ENCODE measurements at places on chromosomes 1 and 21.
A peak's percentile ranks its signal among the peaks of the same experiment; 100 is the strongest.

GRCh38 chr1:117051224-117052064, 8.7 kb upstream of the TTF2 start:
- DNase-seq = peak; percentile 30

- DNase-seq = no peak
Measured at GRCh38 chr21:28160378-28160777, 832.3 kb downstream of the LTN1 start.

DNA sequence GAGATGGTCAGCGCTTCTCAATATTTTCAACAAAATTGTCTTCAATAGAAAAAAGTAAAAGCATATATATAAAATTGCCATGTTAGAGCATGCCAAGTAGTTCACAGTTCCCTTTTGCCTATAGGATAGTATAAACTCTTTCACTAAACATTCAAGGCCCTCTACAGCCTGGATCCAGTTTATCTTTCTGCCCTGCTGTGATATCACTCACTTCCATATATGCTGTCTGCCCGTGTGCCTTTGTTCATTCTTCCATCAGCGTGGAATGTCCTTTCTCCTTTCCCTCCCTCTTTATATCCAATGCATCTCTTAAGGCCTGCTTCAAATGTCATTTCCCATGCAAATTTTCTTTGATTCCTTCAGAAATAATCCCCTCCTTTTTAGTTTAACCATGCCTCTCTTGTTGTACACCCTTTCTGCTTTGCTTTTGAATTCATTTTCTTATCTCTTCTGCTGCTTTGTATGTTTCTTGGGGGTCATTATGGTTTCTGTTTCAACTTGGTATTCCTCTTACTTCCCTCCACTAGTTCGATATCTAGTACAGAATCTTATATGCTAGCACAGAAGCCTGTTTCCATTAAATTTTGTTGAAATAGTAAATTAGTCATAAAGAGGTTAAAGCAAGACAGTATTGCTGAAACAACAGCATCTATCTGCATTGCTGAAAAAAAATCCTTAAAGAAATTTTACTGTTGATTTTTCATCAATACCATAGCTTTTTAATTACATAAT, 44.7 kb downstream of the XCL2 start:
- DNase-seq = no peak

DNA sequence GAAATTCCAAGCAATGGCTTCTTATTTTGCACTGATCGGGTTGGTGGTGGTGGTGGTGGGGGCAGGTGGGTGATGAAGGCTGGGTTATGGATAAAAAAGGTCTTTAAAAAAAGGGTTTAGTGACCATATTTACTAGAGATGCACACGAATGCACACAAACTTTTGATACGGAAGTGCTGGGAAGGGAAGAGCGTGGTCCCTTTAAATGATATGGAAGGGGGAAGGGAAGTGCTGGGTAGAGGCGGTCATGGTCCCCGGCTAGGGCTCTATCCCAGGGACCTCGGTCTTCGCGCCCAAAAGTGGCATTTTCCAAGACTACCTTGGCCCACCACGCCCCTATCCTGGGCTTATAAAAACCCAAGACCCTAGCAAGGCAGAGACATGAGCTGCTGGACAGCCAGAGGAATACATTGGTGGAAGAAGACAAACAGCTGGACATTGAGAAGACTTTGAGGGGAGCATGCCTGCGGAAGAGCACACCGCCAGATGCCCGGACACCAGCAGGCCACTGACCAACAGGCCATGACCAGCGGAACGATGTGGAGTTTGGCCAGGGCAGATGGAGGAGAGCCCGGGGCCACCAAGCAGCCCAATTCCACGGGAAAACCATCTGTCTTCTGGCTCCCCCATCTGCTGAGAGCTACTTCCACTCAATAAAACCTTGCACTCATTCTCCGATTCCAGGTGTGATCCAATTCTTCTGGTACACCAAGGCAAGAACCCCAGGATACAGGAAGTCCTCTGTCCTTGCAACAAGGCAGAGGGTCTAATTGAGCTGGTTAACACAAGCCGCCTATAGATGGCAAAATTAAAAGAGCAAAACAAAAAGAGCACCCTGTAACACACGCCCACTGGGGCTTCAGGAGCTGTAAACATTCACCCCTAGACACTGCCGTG, 1720.2 kb downstream of the MRPL39 start:
- DNase-seq = no peak

DNA sequence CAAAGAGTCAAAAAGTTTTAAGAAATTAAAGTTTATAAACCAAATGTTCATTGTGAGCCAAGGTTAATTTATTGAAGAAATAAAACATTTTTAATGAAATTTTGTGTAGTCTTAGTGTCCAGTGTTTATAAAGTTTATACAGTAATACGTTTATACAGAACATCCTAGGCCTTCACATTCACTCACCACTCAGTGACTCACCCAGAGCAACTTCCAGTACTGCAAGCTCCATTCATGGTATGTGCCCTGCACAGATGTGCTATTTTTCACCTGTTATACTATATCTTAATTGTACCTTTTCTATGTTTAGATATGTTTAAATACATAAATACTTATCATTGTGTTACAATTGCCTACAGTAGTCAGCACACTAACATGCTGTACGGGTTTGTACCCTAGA, 33.6 kb downstream of the TYW3 start:
- no peak for DNase-seq

- no peak for DNase-seq
Measured at GRCh38 chr1:109425391-109426280, 612 bp downstream of the PSMA5 start.

Data from stimulated activated CD4-positive, alpha-beta T cell treated with anti-CD3 and anti-CD28 coated beads, Interleukin-4, amount 100 ng/mL, for 1 hour (primary cell).